ENCODE measurements at places on chromosomes 1 and 21.
A peak's percentile ranks its signal among the peaks of the same experiment; 100 is the strongest.

GRCh38 chr1:178126741-178127185 is 32.9 kb downstream of the RASAL2 start:
- DNase-seq = no peak

- peak; percentile 56 for DNase-seq
Measured at GRCh38 chr21:45074818-45075595, 627 bp downstream of the ADARB1 start.

DNA sequence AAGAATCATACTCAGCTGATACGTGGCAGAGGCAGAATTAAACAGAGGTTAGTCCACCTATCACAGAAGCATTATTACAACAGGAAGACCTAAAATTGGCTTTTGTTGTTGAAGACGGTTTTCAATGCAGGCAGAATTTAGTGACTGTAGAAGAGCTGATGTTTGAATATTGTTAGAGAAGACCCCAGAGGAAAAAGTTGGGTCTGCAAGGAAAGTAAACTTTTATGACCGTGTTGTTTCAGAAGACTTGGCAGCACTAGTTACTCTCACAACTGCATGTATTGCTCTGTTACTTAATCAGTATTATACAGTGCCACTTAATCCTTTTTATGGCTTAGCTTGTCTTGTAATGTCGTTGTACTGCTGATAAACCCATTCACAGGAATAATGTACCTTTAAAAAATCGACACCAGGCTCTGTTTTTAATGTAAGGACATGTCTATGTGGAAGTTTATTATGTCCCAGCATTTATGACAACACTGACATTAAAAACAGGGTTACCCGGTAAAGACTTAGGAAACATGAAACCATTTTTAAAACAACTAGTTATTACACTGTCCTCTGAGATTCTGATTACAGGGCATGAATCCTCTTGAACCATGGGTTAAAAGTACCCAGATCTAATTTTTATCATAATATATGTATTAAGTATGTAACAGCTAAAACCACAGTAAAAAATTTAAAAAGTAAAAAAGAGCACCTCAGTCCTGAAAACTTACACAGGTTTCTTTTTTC is 235.4 kb downstream of the TTLL7 start:
- DNase-seq = no peak

DNA sequence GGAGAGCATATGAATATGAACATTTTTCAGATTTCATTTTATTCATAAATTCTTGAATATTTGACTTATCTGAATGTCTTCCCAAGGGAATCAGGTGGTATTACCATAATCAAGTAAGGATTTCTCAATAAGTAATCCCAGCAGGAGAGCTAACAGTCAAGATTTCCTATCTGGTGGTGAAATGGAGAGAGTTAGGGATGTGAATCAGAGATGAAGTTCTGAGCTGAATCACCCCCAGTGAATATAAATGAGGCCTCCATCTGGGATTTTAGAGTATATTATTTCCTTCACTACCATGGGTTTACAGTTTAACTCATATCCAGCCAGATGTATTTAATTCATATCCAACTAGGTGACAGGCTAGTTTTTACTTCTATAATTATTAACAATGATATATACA is 61.5 kb upstream of the RGS2 start:
- no peak for DNase-seq

- peak; percentile 85 for DNase-seq
Measured at GRCh38 chr1:39539252-39539790, 37.3 kb downstream of the PABPC4 start.

DNA sequence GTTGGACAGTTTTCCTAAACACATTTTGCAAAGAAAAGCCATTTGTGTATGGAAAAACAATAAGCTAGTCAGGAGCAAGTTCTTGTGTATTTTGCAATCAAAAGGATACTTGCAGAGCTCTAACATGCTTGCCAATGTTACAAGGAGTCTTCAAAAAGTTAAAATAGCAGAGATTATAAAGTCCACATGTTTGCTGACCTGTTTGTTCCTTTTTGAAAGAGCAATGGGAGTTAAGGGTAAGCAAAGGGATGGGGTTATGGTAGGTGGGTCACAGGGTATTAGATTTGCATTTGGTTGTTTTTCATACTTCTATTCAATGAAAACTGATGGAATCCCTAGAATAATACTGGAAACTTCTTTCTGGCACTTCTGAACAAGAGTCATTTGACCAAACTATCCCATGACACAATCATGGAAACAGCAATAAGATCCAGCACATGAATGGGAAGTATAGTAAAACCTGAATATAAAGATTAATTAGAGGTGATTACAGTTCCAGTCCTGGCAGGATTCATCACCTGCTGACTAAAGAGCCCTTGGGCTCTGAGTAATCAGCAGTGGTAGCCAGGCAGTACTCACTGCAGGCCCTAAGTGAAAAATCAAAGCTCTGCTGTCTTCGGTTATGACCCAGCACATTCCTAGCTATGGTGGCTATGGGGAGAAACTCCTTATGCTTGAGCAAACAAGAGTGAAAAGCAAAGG is 27.1 kb upstream of the ZC3H11B start:
- no peak for DNase-seq

DNA sequence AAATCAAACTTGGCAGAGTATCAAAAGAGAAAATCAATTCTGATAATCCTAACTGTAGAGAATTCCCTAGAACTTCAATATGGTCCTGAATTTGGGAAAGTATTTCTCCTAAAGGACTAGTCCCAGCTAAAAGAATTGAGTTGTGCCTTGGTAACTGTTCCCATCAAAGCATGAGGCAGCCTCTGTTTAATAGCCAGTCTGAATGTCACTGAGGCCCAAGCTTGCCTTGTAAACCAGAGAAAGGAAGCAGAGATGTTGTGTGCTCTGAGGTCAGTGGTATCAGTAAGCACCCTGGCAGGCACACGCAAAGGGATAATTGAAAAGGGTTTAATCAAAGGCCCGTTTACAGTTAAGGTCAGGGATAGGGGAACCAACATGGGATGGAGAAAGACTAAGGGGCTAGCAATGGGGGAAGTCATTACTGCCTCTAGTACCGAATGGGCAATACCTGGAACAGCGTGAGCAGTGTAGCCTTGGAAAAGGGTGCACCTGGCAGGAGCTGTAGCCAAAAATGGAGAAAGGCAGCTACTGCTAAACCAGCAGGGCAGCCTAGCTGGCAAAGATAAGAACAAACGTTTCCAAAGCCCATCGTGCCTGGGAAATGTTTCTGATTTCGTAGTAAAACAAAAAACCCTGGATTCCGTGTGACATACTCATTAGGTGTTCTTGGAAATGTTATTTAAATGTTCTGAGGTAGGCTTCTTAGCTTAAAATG is 635.5 kb downstream of the PLPP3 start:
- DNase-seq = no peak

DNA sequence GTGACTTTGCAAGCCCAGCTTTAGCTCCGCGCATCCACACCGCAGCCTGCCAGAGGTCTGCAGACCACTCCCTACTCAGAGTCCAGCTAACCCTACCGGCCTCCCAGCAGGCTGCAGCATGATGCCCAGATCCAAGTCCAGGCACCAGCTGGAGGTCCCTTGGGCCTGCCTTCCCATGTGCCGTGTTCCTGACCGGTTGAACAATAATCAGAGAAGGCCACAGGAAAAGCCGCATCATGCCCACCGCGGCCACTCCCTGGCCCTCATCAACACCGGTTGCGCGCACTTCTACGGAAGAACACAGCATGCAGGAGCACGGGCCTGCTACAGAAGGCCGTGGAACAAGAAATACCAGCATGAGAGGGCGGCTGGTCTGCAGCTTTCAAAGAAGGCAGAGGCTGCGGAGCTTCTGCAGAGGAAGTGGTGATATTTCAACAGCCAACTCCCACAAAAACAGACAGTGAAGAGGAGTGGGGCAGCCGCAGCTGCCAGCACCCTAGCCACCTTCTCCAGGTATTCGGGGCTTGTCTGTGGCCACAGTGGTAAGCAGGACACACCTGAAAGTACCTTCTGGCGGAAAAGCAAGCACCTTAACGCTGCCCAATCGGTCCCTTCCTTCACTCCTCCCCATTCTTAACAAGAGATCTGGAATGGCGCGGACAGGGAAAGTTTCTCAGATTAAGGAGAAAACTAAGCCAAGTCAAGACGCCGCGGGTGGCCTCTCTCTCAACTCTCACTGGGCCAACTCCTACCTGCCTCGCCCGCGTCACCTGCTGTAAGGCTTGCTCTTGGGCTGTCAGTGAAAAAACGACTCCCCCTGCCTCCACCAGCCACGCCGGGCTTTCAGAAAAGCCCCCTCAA is 1.5 kb downstream of the PGBD5 start:
- no peak for DNase-seq

DNA sequence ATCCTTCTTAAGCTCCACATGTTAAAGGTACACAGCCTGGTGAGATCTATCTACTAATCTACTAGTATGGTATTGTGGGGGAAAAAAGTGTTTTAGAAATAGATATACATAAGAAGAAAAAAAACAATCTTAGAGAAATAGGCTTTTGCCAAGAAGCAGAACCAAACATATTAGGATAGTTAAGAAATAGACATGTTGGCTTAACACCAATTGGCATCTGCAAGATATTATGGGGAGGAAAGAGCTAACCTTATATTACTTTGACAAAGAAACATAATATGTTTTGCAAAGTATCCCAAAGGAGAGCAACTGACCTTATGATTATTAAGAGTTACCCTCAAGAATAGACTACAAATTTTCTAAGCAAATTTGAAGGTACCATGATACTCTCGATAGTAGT is 202.9 kb downstream of the BRINP3 start:
- DNase-seq = no peak

- no peak for DNase-seq
Measured at GRCh38 chr1:27391511-27392095, 819 bp upstream of the GPR3 start.

DNA sequence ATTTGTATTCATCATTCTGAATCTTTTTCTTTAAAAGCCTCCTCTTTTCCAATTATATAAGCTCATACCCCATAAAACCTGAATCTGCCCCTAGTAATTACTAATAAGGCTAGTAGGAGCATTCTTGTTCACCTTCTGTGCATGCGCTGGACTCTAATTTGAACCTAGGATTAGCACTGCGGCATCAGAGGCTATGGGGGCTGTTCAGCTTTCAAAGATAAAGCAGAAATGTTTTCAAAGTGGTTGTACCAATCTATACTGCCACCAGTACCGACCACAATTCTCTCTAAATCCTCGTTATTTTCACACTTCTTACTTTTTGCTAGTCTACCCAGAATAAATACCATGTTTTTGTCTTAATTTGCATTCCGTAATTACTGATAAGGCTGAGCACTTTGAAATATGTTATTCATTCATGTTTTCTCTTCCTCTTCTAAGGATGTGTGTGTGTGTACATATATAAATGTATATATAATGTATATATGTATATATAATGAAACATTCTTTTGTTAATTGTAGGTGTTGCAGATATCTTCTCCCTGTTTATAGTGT is 1.6 kb upstream of the DDX59 start:
- DNase-seq = no peak

GRCh38 chr1:11929849-11930248 is 3.6 kb upstream of the KIAA2013 start:
- peak; percentile 35 for DNase-seq

- DNase-seq = no peak
Measured at GRCh38 chr21:36747815-36748383, 49.0 kb downstream of the SIM2 start.

- no peak for DNase-seq
Measured at GRCh38 chr21:15206514-15206913, 141.7 kb upstream of the NRIP1 start.

DNA sequence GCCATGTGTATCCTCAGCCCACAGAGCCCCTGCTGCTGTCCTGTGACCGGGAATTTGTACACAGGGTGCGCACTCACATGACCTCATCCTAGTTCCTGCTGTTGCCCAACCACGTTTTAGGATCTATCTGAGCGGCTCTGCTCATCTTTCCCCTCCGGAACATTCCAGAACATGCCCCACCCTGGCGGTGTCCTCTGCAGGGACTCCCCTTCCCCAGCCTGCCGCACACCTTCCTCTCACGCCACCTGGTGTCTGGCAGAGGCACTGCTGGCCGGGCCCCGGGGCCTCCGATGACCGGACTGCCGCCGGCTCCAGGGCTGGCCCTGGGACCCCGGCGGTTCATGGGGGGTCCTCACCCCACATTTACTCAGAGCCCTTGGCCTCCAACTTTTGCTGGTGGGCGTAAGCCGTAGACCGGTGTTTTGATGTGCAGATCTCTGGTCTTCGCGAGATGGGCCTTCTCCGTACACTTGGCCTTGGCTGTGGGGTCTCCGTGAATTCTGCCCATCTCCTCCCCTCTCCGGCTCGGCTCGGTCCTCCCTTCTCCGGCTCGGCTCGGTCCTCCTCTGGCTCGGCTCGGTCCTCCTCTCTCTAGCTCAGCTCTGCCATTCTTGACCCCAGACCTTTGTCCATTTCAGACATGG is 29.5 kb downstream of the ARHGEF16 start:
- DNase-seq = peak; percentile 76

- no peak for DNase-seq
Measured at GRCh38 chr1:147851149-147851548, 51.4 kb upstream of the GJA8 start.

DNA sequence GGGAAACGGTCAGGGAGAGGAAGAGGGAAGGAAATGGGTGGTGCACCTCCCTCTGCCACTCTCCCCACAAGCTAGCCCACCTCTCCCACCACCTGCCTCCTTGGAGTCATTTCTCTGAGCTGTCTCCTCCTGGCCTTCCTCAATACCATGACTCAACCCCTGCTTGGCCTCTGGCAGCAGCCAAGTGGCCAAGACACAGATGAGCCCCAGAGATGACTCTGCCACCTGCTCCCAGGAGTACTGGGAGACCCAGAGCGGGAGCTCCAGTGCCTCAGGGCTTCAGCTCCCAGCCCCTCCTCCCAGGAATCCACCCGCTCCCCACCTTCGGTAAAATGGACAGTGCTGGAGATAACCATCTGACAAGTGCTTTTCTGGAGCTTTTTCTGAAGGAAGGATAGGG is 2.6 kb downstream of the S100A16 start:
- DNase-seq = no peak

DNA sequence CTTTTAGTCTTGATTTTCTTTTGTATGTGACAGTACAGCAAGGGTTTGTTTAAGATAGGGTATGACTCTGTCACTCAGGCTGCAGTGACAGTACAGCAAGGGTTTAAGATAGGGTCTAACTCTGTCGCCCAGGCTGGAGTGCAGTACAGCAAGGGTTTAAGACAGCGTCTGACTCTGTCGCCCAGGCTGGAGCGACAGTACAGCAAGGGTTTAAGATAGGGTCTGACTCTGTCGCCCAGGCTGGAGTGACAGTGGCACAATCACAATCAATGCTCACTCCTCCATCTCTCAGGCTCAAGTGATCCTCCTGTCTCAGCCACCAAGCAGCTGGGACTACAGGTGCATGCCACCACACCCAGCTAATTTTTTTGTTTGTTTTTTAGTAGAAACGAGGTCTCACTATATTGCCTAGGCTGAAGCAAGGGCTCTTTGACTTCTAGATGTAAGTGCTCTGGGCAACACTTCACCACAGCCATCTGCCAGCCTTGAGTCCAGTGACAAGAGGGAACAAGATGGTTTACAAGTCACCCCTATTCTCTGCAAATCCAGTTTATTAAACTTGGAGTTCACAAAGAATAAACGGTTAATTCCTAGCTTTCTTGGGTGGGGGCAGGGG is 965 bp upstream of the SH2D5 start:
- DNase-seq = no peak

DNA sequence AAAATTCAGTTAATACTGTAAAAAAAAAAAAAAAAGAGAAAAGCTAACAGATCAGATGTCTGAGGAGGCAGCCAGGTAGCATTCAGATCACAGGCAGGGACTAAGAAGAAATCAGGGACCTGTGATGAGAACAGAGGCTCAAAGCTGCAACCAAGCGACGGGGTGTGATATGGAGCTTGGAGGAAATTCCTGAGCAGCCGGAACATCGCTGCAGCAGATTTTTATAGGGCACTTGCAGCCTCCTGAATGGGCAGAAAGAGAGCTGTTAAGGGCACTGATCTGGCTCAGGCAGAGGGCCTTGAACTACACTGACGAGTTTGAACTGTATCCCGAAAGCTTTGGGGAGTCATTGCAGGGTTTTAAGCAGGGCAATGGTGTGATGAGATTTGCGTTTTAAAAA is 315.4 kb downstream of the ADGRL2 start:
- DNase-seq = no peak

Measured in HEK293T (cell line).